ENCODE measurements at places on chromosomes 1 and 21.

DNA sequence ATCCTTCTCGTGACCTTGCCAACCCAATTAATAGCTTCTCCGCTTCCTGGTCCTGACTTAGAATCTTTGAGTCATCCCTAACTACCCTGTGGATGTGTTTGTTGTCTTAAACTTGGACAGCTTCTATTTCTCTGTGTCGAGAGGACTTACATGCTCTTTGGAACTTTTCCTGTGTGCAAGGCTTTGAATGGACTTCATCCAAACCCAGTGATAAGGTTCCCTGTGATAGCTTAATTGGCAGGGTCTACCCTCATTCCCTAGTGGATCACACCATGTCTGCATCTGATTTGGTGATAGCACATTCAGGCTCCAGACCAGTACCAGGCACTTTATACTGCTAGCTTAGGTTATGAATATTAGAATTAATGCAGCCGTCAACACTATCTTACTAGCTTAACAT is 378.2 kb upstream of the KAZN start:
- no peak for DNase-seq

DNA sequence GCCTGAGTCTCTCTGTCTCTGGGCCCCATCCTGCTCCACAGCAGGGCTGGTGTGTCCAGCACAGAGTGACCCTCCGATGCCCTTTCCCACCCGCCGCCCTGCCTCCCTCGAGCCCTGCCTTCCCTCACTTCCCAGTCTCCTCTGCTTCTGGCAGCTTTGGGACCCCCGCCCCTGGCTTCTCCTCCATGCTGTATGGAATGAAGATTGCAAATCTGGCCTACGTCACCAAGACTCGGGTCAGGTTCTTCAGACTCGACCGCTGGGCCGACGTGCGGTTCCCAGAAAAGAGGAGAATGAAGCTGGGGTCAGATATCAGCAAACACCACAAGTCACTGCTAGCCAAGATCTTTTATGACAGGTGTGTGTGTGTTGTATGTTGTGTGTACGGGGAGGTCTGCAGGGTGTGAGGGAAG is 14.3 kb downstream of the MOV10 start:
- no peak for DNase-seq

GRCh38 chr1:21899987-21900386 is 37.1 kb downstream of the HSPG2 start:
- DNase-seq: no peak

GRCh38 chr1:58409890-58410289 is 136.6 kb downstream of the OMA1 start:
- no peak for DNase-seq

GRCh38 chr1:147648933-147649332 is 21.4 kb downstream of the ACP6 start:
- DNase-seq: no peak

DNA sequence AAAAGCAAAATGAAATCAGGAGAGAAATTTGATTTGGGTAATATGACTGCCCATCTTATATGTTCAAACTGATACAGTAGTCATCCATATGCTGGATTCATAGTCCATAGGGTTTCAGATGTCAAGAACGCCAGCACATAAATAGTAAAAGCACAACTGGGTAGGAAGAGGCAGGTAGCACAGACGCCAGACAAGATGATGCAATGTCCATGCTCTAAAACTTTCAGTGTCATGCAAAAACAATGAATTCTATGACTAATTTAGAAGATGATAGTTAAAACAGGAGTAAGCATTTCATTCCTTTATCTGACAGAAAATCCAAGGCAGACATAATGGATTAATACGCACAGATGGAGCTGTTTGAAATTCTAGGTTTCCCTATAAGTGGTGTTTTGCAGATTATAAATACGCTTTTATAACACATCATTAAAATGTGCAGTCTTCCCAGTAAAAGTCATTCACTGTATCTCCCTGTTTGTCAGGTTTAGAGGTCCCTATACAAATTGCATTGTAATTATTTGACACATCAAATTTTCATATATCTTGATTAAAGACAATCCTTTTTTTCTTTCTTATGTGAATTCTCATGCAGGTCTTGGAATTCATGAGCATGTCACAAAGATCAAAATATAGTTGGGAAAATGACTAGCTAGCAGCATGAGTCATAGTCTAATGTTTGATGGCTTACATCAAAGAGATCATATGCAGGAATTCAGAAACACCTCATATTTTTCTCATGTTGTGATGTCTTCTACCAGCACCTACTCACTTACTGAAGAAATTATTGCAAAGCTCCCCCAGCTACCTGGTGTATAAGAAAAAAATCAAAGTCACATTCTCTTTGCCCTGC is 139.9 kb downstream of the DSCAM start:
- no peak for DNase-seq

DNA sequence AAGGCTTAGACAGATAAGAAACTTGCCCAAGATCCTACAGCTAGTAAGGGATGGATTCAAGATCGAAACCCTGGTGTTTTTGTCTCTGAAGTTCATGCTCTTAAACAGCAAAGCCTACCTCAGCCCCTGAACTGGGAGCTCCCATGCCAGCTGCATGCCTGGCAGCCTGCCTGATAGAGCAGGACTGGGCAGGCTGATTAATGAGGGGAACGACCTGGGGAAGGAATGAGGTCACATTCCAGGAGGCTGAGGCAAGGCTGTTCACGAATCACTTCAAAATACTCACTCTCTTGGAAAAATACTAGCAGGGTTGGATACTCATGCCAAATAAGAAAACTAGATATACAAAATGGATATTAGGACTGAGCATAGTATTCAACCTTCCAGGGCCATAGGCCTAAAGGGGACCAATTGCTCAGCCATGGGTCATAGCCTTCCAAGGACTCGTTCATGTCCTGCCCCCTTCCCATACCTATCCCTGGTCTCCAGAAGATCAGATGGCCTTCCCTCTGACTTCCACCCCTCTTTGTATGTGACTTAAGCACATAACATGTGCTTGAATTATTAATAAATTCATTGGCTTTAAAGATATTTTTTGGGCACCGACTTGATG is 15.6 kb upstream of the TACSTD2 start:
- no peak for DNase-seq

- DNase-seq: no peak
These were observed 4.1 kb downstream of the PPT1 start for GRCh38 chr1:40092706-40093639.

DNA sequence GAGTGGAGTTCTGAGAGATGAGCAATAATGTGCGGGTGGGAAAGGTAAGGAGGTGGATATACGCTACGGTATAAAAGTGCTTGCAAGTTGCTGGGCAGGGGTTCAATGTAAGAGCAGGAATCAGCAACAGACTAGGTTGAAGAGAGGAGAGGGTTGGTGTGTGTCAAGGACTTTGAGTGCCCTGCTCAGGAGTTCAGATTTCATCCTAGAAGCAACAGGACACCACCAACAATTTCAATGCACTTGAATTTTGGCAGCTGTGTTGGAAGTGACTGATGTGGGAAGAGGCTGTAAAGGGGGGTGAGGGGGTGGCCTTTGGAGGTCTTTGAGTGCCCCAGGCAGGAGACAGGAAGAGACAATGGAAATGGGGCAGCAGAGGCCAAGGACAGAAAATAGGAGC is 57.3 kb downstream of the RHOU start:
- DNase-seq: no peak

GRCh38 chr1:56572334-56573050 is 6.9 kb downstream of the PLPP3 start:
- no peak for DNase-seq

- DNase-seq: no peak
These were observed 10.8 kb downstream of the HMGB4 start for GRCh38 chr1:33874636-33875035.

GRCh38 chr1:17352419-17352909 is 19.5 kb upstream of the PADI6 start:
- no peak for DNase-seq

DNA sequence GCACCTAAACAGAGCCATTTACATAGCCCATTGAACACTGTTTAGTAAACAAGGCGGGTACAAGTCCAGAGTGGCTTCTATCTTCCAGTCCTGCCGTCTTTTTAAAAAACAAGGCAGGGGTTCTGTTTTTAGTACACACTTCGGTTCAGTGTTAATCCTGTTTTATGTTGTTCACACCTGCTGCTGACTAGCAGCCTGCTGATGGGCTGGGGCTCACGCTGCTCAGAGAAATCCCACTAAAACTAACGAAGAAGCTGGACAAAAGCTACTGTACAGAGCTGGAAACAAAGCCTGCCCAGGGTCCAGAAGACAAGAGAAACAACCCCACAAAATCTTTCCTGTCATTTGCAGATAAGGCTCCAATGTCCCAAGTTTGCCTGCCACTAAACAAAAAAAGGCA is 13.2 kb downstream of the ESRRG start:
- DNase-seq: no peak

- DNase-seq: no peak
These were observed 79.0 kb upstream of the MAP10 start for GRCh38 chr1:232726048-232726779.

DNA sequence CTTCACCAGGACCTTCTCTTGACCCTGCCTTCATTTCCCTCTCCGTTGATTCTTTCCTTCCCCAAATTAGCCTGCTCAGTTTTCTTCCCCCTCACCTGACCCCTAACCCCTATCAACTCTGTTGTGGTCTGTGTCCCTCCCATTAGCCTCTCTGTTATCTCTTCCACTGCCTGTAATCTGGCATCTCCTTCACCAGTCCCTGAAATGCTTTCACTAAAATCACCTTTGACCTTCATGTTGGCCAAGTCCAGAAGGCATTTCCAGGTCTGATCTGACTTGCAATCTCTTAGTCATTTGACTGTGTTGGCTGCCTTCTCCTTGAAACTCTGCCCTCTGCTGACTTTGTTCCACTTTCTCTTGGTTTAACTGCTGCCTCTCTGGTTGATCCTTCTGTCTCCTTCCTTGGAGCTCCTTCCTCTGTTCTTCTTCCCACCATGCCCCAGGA is 28.2 kb downstream of the ATP8B2 start:
- DNase-seq: no peak

GRCh38 chr1:85628791-85629531 is 48.4 kb downstream of the CCN1 start:
- DNase-seq: no peak

- DNase-seq: no peak
These were observed 78.5 kb downstream of the NMNAT2 start for GRCh38 chr1:183339556-183340167.

- DNase-seq: no peak
These were observed 141.4 kb downstream of the RUNX1 start for GRCh38 chr21:34907461-34908418.
